ENCODE measurements at places on chromosomes 12 and 14. TPM values are rescaled to one million over a fixed set of nuclear protein-coding genes. Genes with fewer than 3 reads are reported as not detected.

The NUMB gene
- 35.0 TPM for total RNA-seq

The RNASE3 gene
- not detected for total RNA-seq

The PUS1 gene
- 12.4 TPM for total RNA-seq

The KCNMB4 gene
- total RNA-seq = 2.4 TPM

The TMTC1 gene
- 65.7 TPM for total RNA-seq

The PMEL gene
- 0.44 TPM for total RNA-seq

The ESRRB gene
- total RNA-seq = not detected

The TAS2R13 gene
- total RNA-seq = 0.15 TPM

The P2RX2 gene
- total RNA-seq = not detected

The ACOT4 gene
- 0.69 TPM for total RNA-seq

The AKAP6 gene
- total RNA-seq = 0.05 TPM

The MNAT1 gene
- total RNA-seq = 12.0 TPM

The BTG1 gene
- 41.8 TPM for total RNA-seq

The ACOT6 gene
- total RNA-seq = not detected

The FGF6 gene
- not detected for total RNA-seq

The SLC2A3 gene
- total RNA-seq = 53.4 TPM

The FOXG1 gene
- 0.05 TPM for total RNA-seq

The PIWIL1 gene
- not detected for total RNA-seq

The PTPRQ gene
- total RNA-seq = 0.10 TPM

The KRT6C gene
- total RNA-seq = not detected

The PLEKHH1 gene
- total RNA-seq = 0.12 TPM

The CCDC184 gene
- 0.19 TPM for total RNA-seq

The EIF2S3B gene
- 0.29 TPM for total RNA-seq

The PIANP gene
- not detected for total RNA-seq

The IL31 gene
- not detected for total RNA-seq

The PRPH gene
- total RNA-seq = 0.73 TPM

Measured in cardiac ventricle fibroblast (primary cell).